ENCODE measurements at places on chromosomes 7 and 10. TPM values are rescaled to one million over a fixed set of nuclear protein-coding genes. Genes with fewer than 3 reads are reported as not detected.

DNA sequence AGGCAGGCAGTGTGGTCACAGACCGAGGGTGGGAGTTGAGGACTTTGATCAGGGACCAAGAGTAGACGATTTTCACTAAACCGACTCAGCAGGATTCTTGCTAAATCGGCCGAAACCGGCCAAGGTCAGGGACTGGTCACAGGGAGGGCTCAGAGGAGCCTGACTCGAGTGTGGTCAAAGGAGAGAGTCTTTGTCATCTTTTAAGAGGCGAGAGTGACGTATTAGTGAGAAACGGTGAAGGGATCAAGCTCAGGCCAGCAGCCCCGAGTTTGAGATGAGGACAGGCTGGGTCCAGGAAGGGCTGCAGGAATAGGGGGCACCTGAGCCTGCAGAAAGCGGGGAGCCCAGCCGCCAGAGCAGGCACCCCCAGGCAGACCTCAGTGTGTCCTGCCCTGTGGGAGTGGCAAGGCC is 41.6 kb upstream of the FAM20C start:
- peak; percentile 83 for DNase-seq
- peaks cover 13% of the 10 kb centered on the region for H3K36me3 ChIP-seq
- H3K4me1 ChIP-seq: peaks cover 37% of the 10 kb centered on the region
- H3K4me3 ChIP-seq: peak overlapping the region; percentile 50

DNA sequence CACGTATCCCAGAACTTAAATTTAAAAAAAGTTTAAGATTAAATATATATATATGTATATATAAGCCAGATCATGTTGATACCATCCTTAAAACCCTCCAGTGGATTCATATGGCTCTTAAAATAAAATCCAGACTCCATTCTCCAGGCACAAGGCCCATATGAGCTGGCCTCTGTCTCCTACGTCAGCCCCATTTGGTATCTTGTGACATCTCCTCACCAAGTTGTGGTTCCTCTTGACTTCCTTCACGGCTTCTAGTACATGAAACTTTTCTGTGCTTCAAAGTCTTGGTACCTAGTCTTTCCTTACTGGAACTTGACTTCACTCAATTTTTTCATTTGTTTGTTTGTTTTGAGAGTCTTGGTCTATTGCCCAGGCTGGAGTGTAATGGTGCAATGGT is 61.3 kb downstream of the PRLHR start:
- DNase-seq: peak; percentile 15
- H3K36me3 ChIP-seq: no peaks in the 10 kb centered on the region
- H3K4me3 ChIP-seq: no peak overlapping the region
- peaks cover 23% of the 10 kb centered on the region for H3K4me1 ChIP-seq
- peaks cover 7% of the 10 kb centered on the region for H3K27me3 ChIP-seq
- no peak overlapping the region for H3K27ac ChIP-seq

DNA sequence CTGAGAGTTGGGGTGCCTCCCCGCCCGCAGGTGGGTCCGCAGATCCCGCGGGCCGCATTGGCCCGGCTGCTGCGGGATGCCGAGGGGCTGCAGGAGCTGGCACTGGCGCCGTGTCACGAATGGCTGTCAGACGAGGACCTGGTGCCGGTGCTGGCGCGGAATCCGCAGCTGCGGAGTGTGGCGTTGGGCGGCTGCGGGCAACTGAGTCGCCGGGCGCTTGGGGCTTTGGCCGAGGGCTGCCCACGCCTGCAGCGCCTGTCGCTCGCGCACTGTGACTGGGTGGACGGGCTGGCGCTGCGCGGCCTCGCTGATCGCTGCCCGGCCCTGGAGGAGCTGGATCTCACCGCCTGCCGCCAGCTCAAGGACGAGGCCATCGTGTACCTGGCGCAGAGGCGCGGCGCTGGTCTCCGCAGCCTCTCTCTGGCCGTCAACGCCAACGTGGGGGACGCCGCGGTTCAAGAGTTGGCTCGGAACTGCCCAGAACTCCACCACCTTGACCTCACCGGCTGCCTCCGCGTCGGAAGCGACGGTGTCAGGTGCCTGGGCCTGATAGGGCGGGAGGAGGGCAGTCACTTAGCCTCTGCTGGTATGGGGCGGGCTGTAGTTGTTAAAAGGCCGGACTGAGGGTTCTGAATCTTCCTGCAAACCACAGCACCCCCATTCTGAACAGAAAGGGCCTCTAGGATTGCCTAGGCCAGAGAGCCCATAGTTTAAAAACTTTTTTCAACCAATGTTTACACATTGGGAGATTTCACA is 1.3 kb downstream of the FBXL15 start:
- H3K36me3 ChIP-seq: peaks cover 22% of the 10 kb centered on the region
- peak overlapping the region; percentile 70 for H3K27ac ChIP-seq
- peaks cover 41% of the 10 kb centered on the region for H3K4me1 ChIP-seq

- no peaks in the 10 kb centered on the region for H3K27me3 ChIP-seq
- H3K4me3 ChIP-seq: no peak overlapping the region
- H3K36me3 ChIP-seq: no peaks in the 10 kb centered on the region
- H3K27ac ChIP-seq: no peak overlapping the region
These were observed 213.6 kb upstream of the FOXK1 start for GRCh38 chr7:4468320-4469102.

GRCh38 chr10:112389271-112389822 is 15.4 kb downstream of the ACSL5 start:
- H3K36me3 ChIP-seq: no peaks in the 10 kb centered on the region
- no peak overlapping the region for H3K4me3 ChIP-seq
- peak overlapping the region; percentile 81 for H3K27ac ChIP-seq
- H3K27me3 ChIP-seq: no peaks in the 10 kb centered on the region
- peaks cover 11% of the 10 kb centered on the region for H3K4me1 ChIP-seq

GRCh38 chr7:117193564-117193963 is 129.3 kb downstream of the WNT2 start:
- DNase-seq: no peak
- peaks cover 12% of the 10 kb centered on the region for H3K36me3 ChIP-seq
- no peak overlapping the region for H3K4me3 ChIP-seq
- no peaks in the 10 kb centered on the region for H3K4me1 ChIP-seq
- no peaks in the 10 kb centered on the region for H3K27me3 ChIP-seq

DNA sequence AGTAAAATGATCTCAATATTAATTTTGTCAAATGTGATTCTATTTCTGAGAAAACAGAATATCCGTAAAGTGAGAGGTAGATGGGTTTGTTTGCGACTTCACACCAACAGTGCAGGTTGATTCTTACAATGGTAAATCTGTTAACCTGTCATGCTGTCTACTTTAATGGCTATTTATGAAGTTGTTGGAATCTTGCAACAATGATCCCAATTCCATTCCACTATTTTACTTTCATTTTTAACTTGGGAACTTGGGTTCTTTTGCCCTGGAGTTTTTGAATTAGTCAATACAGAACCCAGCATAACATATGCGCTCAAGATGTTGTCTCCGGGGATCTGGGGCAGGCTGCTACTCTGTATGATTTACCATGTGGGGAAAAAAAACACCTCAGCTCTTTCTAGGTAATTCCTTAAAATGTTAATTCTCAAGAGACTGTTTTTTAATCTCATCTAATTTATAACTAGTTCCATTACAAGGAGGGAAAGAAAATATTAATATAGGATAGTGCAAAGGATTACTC is 1.2 kb downstream of the LGI1 start:
- no peak for DNase-seq
- H3K4me3 ChIP-seq: no peak overlapping the region
- peaks cover 58% of the 10 kb centered on the region for H3K27me3 ChIP-seq
- H3K36me3 ChIP-seq: no peaks in the 10 kb centered on the region

DNA sequence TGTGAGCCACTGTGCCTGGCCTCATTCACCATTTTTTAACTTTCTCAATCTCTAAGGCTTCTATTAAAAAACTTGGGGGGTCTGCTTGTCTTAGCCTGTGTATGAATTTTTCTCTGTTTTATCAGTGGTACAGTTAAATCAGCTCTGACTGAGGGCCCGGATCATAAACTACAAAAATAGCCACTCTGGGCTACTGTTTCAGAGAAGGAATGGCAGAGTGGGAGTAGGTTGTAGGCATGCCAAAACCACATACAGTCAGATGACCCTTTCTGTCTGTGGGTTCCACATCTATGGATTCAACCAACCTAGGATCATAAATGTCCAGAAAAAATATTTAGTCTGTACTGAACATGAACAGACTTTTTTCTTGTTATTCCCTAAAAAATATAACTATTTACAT is 21.3 kb downstream of the TBC1D12 start:
- no peaks in the 10 kb centered on the region for H3K27me3 ChIP-seq
- no peak for DNase-seq
- no peaks in the 10 kb centered on the region for H3K36me3 ChIP-seq

- peaks cover 26% of the 10 kb centered on the region for H3K27me3 ChIP-seq
- no peak for DNase-seq
- H3K27ac ChIP-seq: peak overlapping the region; percentile 88
- H3K36me3 ChIP-seq: no peaks in the 10 kb centered on the region
- peak overlapping the region; percentile 75 for H3K4me3 ChIP-seq
These were observed 597 bp downstream of the ZNF277 start for GRCh38 chr7:112206991-112207592.

GRCh38 chr10:28087661-28088351 is 88.9 kb upstream of the ODAD2 start:
- peaks cover 82% of the 10 kb centered on the region for H3K36me3 ChIP-seq
- H3K4me3 ChIP-seq: no peak overlapping the region
- peaks cover 3% of the 10 kb centered on the region for H3K4me1 ChIP-seq
- DNase-seq: peak; percentile 87

GRCh38 chr10:110151467-110151866 is 55.9 kb upstream of the MXI1 start:
- H3K4me3 ChIP-seq: no peak overlapping the region
- DNase-seq: no peak
- H3K36me3 ChIP-seq: no peaks in the 10 kb centered on the region
- no peak overlapping the region for H3K27ac ChIP-seq
- peaks cover 2% of the 10 kb centered on the region for H3K27me3 ChIP-seq

DNA sequence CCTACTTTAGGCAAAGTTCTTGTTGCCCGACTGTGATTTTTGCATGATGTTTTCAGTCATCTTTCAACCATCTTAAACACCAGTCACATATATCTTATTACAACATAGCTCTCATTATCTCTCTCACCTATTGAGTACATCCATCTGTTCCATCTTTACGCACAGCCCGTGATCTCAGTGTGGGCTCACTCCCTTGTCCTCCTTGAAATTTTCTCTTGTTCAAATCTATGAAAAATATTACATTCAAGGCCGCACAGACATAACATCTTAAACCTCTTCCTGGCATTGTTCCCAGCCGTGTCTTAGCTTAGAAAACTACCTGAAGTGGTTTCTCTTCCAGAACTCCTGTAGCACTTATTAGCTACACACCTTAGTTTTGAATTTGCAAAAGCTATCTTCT is 32.6 kb downstream of the NET1 start:
- H3K4me1 ChIP-seq: peaks cover 6% of the 10 kb centered on the region
- no peak overlapping the region for H3K4me3 ChIP-seq
- no peaks in the 10 kb centered on the region for H3K36me3 ChIP-seq

- H3K4me1 ChIP-seq: no peaks in the 10 kb centered on the region
- no peak for DNase-seq
- H3K4me3 ChIP-seq: no peak overlapping the region
- H3K27me3 ChIP-seq: no peaks in the 10 kb centered on the region
- no peaks in the 10 kb centered on the region for H3K36me3 ChIP-seq
- H3K27ac ChIP-seq: no peak overlapping the region
These were observed 582.1 kb upstream of the DPP6 start for GRCh38 chr7:153470004-153470671.

GRCh38 chr10:17430647-17431355 is 23.6 kb downstream of the ST8SIA6 start:
- H3K27me3 ChIP-seq: no peaks in the 10 kb centered on the region
- peaks cover 19% of the 10 kb centered on the region for H3K4me1 ChIP-seq
- H3K27ac ChIP-seq: no peak overlapping the region
- peak; percentile 19 for DNase-seq
- no peaks in the 10 kb centered on the region for H3K36me3 ChIP-seq
- no peak overlapping the region for H3K4me3 ChIP-seq

- H3K4me1 ChIP-seq: no peaks in the 10 kb centered on the region
- peaks cover 100% of the 10 kb centered on the region for H3K36me3 ChIP-seq
- DNase-seq: no peak
- H3K27ac ChIP-seq: no peak overlapping the region
- H3K27me3 ChIP-seq: no peaks in the 10 kb centered on the region
These were observed 275.1 kb downstream of the CELF2 start for GRCh38 chr10:11292576-11293302.

GRCh38 chr10:125772864-125773180 is 2.8 kb downstream of the MMP21 start:
- no peak overlapping the region for H3K27ac ChIP-seq
- H3K4me1 ChIP-seq: no peaks in the 10 kb centered on the region
- peaks cover 4% of the 10 kb centered on the region for H3K36me3 ChIP-seq

DNA sequence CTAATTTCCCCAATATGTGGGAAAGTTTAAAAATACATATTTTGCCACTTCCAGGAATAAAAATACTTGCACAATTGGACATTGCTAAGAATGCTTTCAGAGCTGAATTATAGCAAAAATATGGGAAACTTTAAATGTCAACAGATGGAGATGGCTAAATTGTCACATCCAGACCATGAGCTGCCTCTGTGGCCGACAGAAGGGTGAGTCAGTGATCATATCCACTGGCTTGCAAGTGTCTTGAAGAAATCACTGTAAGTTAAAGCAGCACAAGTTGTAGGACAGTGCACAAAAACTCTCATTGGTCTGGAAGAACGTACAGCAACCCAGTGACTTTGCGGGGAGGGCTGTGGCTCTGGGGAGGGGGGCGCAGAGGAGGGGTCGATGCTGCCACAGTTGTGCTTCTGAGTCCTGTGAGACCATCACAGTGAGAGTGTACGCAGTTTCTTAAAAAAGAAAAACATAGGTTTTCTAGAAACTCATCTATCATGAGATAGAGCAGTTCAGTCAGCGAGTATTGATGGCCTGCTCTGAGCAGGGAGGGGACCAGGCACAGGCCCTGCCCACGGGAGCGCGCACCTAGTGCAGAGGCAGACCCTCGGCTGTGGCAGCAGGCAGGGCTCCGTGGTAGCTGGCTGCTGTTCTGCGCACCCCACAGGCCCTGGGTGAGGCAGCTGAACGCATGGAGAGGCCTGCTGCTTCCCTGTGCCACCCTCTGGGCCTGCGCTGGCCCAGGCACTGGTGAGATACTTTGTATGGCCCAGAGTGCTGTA is 25.5 kb downstream of the LRRC27 start:
- no peak overlapping the region for H3K27ac ChIP-seq
- H3K36me3 ChIP-seq: peaks cover 4% of the 10 kb centered on the region
- H3K4me1 ChIP-seq: peaks cover 8% of the 10 kb centered on the region
- no peak overlapping the region for H3K4me3 ChIP-seq

GRCh38 chr10:50554995-50555568 is 68.7 kb downstream of the SGMS1 start:
- H3K27ac ChIP-seq: no peak overlapping the region
- no peaks in the 10 kb centered on the region for H3K4me1 ChIP-seq
- H3K27me3 ChIP-seq: no peaks in the 10 kb centered on the region
- no peak for DNase-seq
- no peak overlapping the region for H3K4me3 ChIP-seq

PNLIPRP1 gene
- polyA plus RNA-seq: not detected

SNX10 gene
- polyA plus RNA-seq: 250 TPM

MBL2 gene
- polyA plus RNA-seq: not detected

NPSR1 gene
- not detected for polyA plus RNA-seq
